ENCODE measurements at places on chromosomes 3 and 15.

- DNase-seq: no peak
Observed at GRCh38 chr3:155744626-155745324, at the start of gene PLCH1. TSS of gene PLCH1 (minus strand) at chr3:155745071. CDS start at chr3:155704224, 40,847 bp downstream.

- DNase-seq: no peak
Observed at GRCh38 chr3:124419303-124419702, 310.9 kb upstream of the UMPS start.

- DNase-seq: no peak
Observed at GRCh38 chr15:100721758-100722550, 119.6 kb downstream of the ASB7 start.

GRCh38 chr3:120604784-120605183 is 8.6 kb downstream of the NDUFB4 start:
- no peak for DNase-seq

DNA sequence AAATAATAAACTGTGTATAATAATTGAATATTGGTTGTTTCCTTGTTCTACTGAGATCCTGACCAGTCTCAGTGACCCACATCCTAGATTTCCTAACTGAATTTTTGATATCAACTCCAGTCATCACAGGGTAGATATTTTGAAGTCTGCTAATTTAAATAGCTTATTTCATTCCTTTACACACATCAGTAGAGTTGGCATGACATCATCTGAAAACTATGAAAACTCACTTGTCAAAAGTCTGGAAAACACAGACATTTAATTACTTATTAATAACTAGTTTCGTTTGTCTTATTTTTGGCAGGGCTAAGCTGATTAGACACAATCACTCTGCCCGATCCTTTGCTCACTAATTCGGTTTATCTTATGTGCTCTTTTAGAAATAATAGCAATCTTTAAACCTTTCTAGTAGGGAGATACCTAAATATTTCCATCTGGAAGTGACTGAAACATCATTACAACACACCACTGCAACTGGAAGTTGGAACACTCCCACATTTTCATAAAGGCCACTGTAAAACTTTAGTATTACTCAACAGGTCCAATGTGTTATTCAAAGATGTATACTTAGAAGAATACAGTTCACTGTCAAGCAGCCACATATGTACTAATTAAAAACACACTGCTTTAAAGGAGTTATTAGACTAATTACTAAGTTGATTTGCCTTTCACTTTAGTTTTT is 198.4 kb upstream of the ZNF717 start:
- DNase-seq: no peak

DNA sequence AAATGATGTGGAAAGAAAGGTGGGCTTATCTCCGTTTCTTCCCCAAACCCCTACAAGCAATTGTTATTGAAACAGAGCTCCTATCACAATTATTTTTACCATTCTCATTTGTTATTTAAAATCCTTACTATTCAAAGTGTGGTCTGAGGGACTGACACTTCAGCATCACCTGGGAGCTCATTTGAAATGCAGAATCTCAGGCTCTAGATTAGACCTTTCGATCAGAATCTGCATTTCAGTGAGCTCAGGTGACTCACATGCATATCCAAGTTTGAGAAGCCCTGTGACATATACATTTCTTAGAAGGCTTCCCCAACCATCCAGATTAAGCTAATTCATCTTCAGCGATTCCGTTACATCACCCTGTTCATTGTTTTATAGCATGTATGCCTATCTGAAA is 145.0 kb downstream of the KCNH8 start:
- DNase-seq: no peak

DNA sequence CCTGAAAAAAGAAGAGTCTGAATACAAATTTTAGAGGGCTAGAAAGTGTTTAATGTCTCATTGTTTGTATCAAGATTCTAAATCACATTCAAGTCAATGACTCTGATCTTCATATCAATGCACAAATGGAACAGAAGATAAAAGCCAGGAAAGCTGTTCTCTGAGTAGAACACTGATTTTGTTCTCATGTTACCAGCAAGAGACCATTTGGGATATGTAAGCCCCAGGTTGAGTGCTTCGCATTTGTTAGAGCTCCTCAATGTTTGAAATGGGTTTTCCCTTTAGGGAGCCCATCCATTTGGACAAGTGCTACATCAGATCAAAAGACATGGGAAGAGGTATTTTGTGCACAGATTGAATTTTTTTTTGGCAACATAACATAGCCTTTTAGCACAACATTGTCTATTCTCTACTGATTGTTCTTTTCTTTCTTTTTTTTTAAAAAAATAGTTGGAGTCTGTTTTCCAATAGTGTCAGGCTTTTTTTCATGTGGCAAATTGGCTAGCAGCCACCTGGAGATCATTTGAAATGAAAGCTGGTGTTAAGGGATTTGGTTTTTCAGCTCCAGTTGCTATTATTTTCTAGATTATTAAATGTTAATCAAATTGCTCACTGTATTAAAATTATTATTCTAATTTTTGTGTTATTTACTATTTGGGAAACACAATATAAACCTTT is 74.5 kb upstream of the ZPLD1 start:
- DNase-seq: no peak

GRCh38 chr3:73350996-73351395 is 273.7 kb downstream of the PDZRN3 start:
- DNase-seq: no peak

- no peak for DNase-seq
Observed at GRCh38 chr15:69317392-69317841, 18.7 kb downstream of the PAQR5 start.

- DNase-seq: no peak
Observed at GRCh38 chr15:93252780-93253179, 163.8 kb upstream of the RGMA start.

DNA sequence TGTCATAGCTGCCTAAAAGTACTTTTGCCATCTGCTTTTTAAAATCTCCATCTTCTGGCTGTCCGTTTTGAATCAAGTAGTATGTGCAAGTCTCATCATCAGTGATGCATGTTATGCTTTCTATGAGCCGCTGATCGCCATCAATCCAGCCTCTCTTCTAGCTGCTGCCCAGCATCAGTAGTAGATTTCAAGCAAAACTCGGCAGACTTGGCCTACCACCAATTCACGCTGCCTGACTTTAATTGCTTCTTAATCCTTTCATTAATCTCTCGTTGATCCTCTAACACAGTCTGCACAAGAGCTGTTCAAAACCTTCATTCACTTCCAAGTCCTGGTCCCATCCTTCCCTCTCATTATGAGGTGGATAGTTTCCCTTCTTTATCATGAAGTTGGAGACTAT is 104.9 kb downstream of the NSUN3 start:
- no peak for DNase-seq

- no peak for DNase-seq
Observed at GRCh38 chr15:89599021-89599420, 23.8 kb downstream of the TICRR start.

- DNase-seq: no peak
Observed at GRCh38 chr3:154334973-154335420, 10.7 kb upstream of the DHX36 start.
